ENCODE measurements at places on chromosomes 13 and 19.

GRCh38 chr19:5137114-5137513, 168.2 kb downstream of the KDM4B start:
- DNase-seq, result no peak

DNA sequence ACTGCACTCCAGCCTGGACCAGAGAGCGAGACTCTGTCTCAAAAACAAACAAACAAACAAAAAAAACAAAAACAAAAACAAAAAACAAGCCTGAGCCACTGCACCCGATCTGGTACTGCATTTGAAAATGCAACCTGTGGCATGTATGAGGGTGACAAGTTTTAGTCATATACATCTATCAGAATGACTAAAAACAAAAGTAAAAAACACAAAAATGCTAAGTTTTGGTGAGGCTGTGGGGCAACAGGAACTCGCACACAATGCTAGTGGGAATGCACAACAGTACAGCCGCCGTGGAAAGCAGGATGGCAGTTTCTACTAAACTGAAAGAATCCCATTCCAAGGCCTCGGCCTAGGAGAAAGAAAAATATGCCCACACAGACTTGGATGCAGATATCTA, 7.8 kb downstream of the EBPL start:
- DNase-seq, result no peak

- no peak for DNase-seq
These were observed 393.0 kb downstream of the FOXO1 start for GRCh38 chr13:40273253-40274025.

GRCh38 chr13:26619358-26619757, 61.9 kb downstream of the WASF3 start:
- DNase-seq, result no peak

- DNase-seq, result no peak
These were observed 6.5 kb downstream of the EPSTI1 start for GRCh38 chr13:42985312-42986175.

GRCh38 chr13:33286128-33286527, 573 bp upstream of the STARD13 start:
- no peak for DNase-seq

DNA sequence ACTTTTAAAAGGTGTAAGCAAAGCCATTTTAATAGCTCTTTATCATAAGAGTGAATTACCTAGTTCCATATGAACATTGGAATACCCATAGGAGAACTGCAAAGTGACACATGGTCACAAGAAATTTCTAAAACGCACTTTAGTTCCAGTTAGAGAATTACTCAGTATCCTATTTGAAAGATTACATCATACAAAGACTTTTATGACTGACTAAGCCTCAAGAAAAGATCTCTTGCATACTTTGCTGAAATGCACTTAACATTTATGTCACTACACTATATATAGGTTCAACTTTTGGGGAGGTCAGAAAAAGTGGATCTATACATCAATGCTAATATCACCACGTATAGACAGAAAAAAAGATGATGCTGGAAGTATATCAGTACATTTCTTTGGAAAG, 7.1 kb downstream of the PCDH9 start:
- DNase-seq, result no peak

DNA sequence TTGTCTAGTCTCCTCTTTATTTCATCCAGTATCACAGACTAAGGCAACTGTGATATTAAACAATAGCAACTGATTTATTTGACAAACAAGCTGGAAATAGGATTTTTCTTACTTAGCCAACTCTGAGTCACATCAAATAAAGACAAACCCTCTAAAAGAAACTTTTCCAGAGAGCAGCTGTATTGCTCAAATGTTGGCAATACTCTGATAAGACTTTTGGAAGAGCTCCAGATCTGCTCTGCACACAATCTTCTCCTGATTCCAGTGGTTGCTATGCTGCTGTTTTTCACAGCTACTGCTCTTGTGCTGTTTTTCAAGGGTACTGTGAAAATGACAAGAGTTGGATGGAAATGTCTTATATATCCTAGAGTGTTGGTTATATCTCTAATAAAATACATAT, 1479.2 kb downstream of the SLITRK5 start:
- no peak for DNase-seq

DNA sequence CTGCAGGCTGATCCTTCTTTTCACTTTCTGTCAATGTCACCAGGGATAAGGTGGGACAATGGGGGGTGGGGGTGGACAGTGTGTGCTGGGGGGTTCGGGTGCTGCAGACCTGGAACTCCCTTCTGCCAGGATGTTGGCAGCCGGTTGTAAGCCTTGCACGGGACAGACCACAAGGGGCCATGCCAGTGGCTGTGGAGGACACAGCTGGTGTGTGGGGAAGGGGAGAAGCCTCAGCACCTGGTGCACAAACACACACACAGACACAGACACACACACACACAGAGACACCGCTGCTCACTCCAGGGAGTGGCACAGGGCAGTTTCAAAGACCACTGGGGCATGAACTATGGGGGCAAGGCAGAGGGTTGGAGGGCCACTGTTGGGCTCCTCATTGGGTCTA, 3.6 kb downstream of the F2RL3 start:
- no peak for DNase-seq

DNA sequence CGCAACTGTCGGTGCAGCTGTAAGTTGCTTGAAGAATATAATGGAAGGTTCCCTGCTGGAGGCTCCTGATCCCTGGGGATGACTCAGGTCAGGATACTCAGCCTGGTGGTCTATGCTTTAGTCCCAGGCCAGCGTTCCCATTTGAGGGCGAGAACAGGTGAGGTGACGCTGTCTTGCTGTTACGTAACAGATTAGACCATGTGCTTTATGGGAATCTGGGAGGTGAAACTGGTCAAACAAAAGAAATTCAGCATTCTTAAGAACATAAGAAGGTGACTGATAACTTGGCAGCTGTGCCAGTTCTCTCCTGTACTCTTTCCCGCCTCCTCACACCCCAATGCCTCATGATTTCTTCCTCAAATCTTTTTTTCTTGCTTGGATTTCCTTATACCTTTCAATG, at the start of gene CXCL17:
TSS of gene CXCL17 (minus strand) at position 114 of the 400 bp plus-strand sequence. CDS start 114 bp downstream, outside the sequence.
- no peak for DNase-seq

GRCh38 chr13:74409551-74409950, 275.3 kb upstream of the KLF12 start:
- no peak for DNase-seq

- DNase-seq, result no peak
These were observed 2.6 kb downstream of the ZBTB7A start for GRCh38 chr19:4064149-4064495.

GRCh38 chr13:26965952-26966700, 205.5 kb downstream of the USP12 start:
- DNase-seq, result peak; percentile 63

GRCh38 chr13:101265934-101266333, 150.4 kb downstream of the NALCN start:
- no peak for DNase-seq

DNA sequence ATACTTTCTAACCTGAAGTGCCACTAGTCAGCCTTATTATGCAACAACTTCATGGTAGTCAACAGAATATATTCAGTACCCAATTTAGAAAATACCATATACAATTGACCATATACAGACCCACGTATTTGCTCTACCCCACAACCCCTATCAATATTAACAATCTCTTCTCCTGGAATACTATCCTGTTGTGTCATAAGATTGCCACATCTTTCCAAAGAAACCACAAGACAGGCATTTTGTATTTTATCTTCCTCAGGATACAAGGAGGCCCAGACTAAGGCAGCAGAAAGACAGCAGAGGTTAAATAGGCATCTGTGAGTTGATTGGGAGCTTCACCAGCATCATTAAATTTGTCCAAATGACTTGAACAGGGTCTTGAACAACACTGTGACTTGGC, 4.5 kb downstream of the SPART start:
- DNase-seq, result no peak

DNA sequence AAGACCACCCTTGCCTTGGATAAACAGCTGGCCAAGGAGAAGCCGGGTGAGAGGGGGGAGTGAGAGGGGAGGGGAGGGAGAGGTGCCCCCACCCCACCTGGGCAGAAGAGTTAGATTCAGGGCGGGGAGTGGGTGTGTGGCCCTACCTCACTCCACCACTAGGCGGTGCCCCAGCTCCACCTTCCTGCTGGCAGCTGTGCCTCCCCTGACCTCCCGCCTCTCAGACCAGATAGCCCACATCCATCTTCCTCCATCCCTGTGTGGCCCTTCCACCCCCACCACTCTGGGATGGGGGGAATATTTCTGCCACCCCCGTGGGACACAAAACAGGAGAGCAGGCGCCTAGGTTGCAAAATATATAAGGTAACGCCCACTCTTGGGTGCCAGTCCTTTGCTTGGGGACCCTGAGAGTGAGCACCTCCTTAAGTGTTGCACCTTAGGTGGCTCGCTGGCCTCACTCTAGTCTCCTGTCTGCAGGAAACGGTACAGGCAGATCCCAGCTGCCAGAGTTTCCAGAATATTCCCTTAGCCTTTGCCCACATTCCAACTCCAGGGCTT, 13.8 kb upstream of the EHD2 start:
- DNase-seq, result no peak

DNA sequence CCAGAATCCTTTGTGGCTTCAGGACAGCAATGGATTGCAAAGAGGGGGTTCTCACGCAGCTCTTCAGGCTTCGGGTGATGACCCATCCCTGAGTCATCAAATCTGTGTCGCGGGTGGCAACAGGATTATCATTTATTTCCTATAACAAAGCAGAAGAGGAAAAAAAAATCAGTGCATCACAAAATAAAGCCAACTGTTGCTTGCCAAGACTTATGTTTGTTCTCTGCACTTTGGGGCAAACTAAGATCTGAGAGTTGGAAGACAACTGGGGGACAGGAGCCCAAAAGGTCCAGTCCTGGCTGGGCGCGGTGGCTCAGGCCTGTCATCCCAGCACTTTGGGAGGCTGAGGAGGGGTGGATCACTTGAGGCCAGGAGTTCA, 6.4 kb downstream of the GNA15 start:
- no peak for DNase-seq

- peak; percentile 50 for DNase-seq
These were observed 73.5 kb upstream of the C13orf46 start for GRCh38 chr13:114047358-114047881.

GRCh38 chr19:9801976-9802375, 16.9 kb downstream of the FBXL12 start:
- no peak for DNase-seq

DNA sequence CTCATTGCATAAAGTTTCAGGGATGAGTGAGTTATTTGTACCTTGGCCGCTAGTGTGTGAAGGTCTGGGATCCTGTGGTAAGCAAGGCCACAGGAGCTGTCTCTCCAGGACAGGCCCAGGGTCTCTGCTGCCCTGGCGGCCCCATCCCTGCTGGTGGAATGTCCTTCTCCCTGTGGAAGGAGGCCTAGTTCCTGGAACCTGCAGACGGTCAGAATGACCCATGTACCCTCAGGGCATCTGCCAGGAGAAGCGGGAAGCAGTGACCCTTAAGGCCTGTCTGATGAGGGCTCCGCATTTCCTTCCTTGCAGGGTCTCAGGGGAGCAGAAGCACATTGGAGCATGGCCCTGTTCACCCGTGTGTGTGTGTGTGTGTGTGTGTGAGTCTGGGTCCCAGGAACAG, 32.1 kb upstream of the SOX1 start:
- DNase-seq, result no peak

DNA sequence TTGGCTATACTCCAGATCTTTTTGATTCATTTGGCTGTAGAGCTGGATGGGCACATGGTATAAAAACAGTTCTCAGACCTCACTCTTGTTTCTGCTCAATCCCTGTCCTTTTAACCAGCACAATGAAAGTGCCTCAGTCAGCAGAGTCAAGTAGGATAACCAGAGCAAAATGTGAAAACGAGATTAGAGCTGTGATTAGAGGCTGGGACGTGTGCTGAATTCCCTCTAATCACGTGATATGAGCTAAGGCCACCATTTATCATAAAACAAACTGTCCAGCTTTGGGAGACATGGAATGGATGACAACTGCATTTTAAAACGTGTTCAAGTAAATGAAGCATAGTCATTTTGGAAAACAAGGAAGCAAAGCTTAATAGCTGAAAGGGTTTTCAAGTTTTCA, 54.1 kb downstream of the GJA3 start:
- peak; percentile 38 for DNase-seq

DNA sequence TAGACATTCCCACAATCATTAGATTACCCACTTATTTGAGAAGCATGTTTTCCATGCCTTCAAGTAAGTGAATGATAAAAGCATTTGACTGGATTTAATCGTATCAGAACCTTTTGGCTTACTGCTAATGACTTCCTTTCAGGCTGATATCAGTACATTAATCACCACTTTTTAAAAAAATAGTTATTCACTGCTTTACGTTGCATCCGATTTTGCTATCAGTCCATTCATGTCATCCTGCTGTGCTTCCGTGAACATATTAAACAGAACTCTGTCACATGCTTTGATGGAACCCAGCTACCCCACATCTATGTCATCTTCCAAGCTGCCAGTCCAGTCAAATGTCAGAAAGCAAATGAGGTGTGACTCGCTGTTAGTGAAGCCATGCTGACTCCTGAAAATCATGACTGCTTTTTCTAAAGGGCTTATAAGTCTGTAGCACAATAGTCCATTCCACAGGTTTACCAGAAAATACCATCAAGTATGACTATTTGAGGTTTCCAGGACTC, 440.9 kb downstream of the IRS2 start:
- no peak for DNase-seq

GRCh38 chr19:10011974-10012373, 1.3 kb upstream of the RDH8 start:
- DNase-seq, result no peak
